ENCODE measurements at places on chromosomes 1 and 21.

- DNase-seq: no peak
Measured at GRCh38 chr1:200265104-200265503, 144.7 kb downstream of the ZNF281 start.

- DNase-seq: no peak
Measured at GRCh38 chr1:88985032-88985431, 7.4 kb downstream of the KYAT3 start.

- DNase-seq: no peak
Measured at GRCh38 chr1:225933072-225933471, 7.9 kb downstream of the LEFTY2 start.

GRCh38 chr1:10031461-10031860 is 1.3 kb upstream of the UBE4B start:
- no peak for DNase-seq

- no peak for DNase-seq
Measured at GRCh38 chr21:33132054-33132453, 62.1 kb downstream of the OLIG1 start.
